T-helper 2 cell (primary cell): ENCODE measurements at places on chromosomes 5 and 9.

DNA sequence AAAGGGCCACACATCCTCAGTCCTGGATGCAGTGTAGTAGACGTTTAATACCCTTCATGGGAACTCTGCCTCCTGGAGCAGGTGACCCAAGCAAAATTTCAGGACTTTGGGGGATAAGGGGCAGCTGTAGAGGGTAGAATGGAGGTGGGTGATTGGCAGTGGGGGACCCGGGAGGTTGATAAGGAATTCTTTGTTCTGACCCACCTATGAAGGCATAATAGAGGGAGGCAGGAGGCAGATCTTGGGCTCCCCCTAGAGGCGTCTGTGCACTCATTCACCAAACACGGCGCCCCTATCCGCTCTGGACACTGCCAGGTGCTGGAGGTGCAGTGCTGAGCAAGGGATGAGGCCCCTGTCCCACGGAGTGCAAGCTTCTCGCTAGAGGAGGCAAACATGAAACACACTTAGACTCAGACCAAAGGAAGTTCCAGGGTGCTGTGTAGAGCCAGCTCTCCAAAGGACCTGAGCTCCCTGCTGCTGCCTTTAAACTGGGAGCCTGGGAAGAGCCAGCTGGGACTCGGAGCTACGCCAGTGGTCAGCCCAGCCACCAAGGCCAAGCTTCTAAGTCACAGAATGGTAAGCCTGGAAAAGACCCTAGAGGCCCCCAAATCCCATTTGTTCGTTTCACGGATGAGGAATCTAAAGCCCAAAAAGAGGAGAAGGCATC is 7.7 kb downstream of the IL17B start:
- peak; percentile 66 for DNase-seq

GRCh38 chr5:100890461-100891008 is 12.5 kb downstream of the ST8SIA4 start:
- no peak for DNase-seq

DNA sequence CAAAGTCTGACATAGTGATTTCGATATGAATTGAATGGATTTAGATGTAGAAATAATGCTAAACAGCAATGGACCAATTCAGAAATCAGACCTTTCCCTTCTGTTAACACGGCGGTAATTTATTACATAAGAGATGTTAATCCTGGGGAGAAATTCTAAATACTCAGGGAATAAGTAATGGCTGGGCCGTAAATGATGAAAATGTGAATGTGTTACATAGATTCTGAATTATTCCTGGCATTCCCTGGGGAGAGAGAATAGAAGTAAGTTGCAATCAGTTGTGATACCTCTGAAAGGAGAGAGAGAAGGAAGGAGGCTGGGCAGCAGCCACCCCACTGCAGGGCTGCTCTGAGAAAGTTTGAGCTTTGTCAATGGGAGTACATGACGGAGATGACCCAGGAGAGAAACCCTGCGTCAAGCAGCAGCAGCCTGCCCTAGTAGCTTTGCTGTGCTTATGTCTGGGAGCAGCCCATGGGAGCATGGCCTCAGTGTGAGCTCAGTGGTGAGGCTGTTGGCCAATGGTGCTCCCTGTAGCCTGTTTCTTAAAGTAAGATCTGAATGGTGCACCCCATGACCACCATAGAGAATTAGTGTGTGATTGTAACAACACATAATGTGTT is 420.1 kb downstream of the MTRR start:
- no peak for DNase-seq

GRCh38 chr5:126383246-126383645 is 40.0 kb upstream of the GRAMD2B start:
- DNase-seq = no peak
